ENCODE measurements at places on chromosomes 6 and 20. TPM values are rescaled to one million over a fixed set of nuclear protein-coding genes. Genes with fewer than 3 reads are reported as not detected.

DNA sequence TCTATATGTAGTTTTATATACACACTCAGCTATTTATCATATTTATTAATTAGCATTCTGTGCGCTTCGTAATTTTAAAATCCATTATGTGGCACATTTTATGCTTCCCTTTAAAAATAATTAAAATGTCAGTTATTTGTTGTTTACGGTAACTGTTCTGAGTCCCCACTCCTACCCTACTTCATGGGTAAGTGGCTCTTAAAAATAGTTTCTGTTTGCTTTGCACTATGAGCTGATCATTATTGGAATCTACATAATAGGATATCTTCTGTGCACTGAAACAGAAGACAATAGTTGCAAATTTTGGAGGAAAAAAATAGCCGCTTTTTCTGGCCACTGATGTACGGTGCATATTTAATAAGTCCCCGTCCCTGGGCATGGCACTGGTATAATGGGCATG is 25.2 kb downstream of the LCA5 start:
- H3K36me3 ChIP-seq, result no peaks in the 10 kb centered on the region
- H3K4me3 ChIP-seq, result no peak overlapping the region
- DNase-seq, result no peak
- no peaks in the 10 kb centered on the region for H3K27me3 ChIP-seq

DNA sequence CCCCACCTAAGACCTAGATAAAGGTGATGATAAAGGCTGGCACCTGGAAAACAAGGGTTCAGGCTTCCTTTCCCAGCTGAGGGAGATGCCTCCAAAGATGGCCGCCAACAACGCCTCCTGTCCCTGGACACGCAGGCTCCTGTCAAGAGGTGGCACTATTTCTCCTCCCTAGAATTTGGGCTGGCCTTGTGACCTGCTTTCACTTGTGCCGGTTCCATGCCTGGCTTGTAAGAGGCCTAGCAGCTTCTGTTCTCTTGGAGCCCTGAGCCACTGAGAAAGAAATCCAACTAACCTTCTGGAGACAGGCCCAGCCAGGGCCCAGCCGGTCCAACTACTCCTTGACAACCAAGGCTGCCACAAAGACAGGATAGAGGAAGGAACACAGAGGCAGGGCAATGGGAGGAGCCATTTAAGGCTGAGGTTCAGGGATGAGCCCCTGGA is 60.2 kb upstream of the RALY start:
- H3K4me1 ChIP-seq, result no peaks in the 10 kb centered on the region
- H3K4me3 ChIP-seq, result no peak overlapping the region
- H3K36me3 ChIP-seq, result no peaks in the 10 kb centered on the region
- DNase-seq, result peak; percentile 66
- no peak overlapping the region for H3K27ac ChIP-seq

DNA sequence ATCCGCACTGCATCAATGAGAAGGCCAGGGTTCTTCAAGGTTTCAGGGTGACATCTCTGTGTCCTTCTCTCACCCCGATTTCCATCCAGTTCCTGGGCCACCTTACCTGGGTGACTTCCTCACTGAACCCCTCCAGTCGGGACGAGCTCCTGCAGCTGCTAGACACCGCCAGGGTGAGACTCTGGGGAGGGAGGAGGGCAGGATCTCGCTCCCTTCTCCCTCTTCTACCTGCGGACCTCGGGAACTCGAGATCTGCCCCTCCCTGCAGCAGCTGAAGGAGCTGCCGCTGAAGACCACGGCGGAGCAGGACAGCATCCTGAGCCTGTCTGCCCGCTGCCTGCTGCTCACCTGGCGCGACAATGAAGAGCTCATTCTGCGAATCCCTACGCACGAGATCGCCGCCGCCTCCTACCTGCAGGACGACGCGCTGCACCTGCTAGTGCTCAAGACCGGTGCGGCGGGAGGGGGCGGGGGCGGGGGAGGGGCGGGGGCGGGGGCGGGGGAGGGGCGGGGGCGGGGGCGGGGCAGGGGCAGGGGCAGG is 7.5 kb downstream of the CCM2L start:
- no peaks in the 10 kb centered on the region for H3K4me1 ChIP-seq
- H3K27me3 ChIP-seq, result peaks cover 25% of the 10 kb centered on the region
- H3K36me3 ChIP-seq, result no peaks in the 10 kb centered on the region

DNA sequence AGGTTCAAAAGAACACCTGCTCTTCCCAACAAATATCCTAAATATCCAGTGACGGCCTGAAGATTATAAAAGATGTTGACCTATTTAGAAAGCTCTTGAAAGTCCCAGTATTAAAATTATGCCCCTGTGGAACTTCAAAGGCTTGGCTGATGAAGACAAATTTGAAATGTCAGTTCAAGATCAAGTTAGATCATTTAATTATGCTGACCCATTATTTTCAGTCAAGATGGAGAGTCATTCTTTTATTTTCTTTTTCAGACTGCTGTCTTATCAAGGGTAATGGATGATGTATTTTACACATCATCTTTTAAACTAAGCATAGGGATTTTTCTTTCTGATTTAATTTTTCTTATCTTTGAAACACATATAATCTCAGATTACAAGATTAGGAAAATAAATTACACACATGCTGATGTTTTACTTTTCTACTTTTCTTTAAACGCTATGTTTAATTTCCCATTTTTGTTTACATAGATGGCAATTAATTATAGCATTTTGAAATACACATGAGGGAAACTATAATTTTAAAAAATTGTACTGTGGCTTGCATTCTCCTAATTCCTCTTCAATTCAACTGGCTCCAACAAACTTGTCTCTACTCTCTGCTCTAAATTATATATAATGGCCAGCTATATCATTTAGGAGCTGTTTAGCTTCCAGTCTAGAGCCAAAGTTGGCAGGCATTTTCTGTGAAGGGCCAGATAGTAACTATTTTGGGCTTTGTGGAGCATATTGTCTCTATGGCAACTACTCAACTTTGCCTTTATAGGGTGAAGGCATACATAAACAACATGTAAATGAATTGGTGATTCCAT is 123.7 kb downstream of the RCAN2 start:
- DNase-seq, result no peak
- no peaks in the 10 kb centered on the region for H3K36me3 ChIP-seq
- no peaks in the 10 kb centered on the region for H3K27me3 ChIP-seq
- no peaks in the 10 kb centered on the region for H3K4me1 ChIP-seq

GRCh38 chr6:147381712-147382111 is 126.8 kb upstream of the SAMD5 start:
- H3K4me3 ChIP-seq, result no peak overlapping the region
- no peaks in the 10 kb centered on the region for H3K27me3 ChIP-seq
- no peaks in the 10 kb centered on the region for H3K4me1 ChIP-seq
- no peaks in the 10 kb centered on the region for H3K36me3 ChIP-seq
- no peak for DNase-seq

DNA sequence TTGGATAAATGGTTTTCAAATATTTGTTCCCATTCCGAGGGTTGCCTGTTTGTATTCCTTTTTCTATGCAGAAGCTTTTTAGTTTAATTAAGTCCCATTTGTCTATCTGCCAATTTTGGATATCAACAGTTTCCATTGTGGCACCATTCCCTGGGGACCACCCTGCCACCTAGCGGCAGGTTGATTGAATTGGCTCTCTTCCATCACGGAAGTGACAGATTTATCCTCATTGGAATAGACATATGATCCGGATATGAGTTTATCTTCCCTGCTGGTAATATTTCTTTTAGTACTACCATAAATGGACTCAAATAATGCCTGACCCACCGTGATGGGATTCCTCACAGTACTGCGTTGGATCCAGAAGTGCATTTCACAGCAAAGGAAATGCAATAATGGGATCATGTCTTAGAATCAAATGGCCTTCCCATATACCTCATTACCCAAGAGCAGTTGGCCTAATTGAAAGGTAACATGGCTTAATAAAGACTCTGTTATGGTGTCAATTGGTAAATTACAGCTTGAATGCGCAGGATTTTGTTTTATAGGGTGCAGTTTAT is 327.0 kb downstream of the BMP2 start:
- H3K36me3 ChIP-seq, result no peaks in the 10 kb centered on the region
- no peak overlapping the region for H3K27ac ChIP-seq
- no peak overlapping the region for H3K4me3 ChIP-seq
- H3K27me3 ChIP-seq, result no peaks in the 10 kb centered on the region

DNA sequence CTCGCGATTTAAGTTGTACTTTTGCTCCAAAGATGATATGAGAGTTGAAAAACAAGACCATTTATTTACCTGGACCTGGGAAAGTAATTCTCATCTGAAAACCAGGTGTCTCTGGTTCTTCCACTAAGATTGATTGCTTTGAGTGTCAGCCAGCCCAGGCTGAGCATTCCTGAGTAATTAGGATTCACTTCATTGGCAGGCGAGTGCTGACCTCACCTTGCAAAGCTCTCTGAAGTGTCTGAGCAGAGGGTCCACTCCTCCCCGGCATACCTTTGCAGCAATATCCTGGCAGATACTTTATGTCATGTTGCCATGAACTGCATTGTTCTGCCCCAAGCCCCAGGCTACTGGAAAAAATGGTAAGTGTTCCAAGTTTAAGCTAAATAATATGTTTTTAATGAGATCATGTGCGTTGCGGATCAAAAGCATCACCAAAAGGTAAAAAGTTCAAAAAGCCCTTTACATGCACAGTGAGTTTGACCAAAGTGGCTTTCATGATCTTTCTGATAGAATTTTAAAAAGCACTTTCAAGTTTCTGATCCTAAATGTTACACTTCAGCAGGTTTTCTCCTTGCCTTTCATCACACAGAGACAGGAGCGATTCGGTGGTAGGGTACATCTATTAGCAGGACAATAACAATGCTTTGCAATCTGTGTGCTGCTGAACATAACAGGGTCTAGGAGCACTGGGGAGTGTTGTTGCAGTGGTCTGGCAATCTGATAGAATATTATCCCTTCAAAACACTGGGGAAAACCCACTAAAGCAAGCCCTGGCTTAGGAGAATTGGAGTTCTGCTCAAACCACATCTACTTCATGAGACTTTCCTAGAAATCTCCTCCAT is 127.8 kb upstream of the EEF1E1 start:
- no peak overlapping the region for H3K4me3 ChIP-seq
- H3K4me1 ChIP-seq, result no peaks in the 10 kb centered on the region
- no peaks in the 10 kb centered on the region for H3K27me3 ChIP-seq
- no peak for DNase-seq
- no peak overlapping the region for H3K27ac ChIP-seq
- H3K36me3 ChIP-seq, result no peaks in the 10 kb centered on the region

GRCh38 chr20:539848-540247 is 3.7 kb downstream of the CSNK2A1 start:
- peaks cover 17% of the 10 kb centered on the region for H3K4me1 ChIP-seq
- H3K36me3 ChIP-seq, result no peaks in the 10 kb centered on the region
- no peaks in the 10 kb centered on the region for H3K27me3 ChIP-seq
- no peak overlapping the region for H3K27ac ChIP-seq

DNA sequence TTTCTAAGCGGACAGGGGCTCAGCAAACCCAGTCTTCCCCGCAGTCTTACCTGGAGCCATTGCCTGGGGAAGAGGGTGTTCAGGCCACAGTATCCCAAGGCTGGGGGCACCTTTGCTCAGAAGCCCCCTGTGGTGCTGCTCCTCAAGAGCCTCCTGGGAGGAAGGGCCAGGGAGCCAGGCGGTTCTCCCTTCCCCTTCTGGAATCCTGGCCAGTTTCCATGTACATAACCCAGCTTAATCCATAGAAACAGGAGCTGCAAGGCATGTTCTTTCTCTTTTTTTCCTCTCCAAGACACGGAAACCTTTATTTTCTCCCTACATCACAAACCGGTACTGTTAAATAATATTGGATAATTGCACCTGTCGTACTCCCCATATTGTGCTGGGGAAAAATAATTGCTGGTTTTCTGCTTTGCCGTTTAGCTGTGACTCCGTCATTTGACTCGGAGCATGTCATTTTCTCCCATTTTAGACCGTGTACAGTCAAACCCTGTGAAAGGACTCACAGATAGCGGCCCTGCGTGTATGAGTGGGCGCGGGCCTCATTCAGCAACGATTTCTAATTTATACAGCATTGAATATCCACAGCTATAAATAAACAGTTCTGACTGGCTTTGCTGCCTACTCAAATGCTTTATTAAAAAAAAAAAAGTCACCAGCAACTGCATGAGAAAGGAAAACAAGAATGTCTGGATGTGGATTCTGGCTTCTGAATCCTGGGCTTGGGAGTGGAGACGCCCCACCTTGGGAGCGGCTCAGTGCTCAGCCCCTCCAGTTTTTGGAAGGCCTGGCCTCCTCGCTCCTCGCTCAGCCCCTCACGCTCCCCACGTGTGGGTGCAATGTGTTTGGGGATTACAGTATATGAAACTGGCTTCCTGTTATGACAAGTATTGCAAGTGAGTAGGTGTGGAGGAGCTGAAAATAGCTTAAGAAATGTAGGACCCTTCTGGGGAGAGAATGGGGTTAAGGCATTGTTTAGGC is 67.3 kb downstream of the ADTRP start:
- no peaks in the 10 kb centered on the region for H3K4me1 ChIP-seq
- H3K27me3 ChIP-seq, result no peaks in the 10 kb centered on the region
- no peaks in the 10 kb centered on the region for H3K36me3 ChIP-seq
- no peak overlapping the region for H3K4me3 ChIP-seq

DNA sequence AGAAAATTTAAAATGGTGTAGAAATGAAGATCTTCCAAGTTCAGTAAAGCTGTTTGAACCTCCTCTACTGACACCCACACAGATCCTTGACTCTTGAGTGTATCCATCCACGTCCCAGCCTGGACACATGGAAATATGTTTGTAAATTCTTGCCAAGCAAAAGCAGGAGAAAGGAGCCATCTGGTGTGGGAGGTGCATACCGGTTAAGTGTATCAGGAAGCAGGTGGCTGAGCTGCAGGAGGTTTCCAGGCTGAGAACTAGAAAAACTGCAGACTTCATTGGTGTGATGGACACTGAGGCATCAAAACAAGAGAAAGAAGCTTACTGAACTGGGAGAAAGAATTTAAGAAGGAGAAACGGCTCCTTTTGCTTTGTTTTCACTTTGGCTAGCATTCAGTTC is 229.9 kb upstream of the GRIK2 start:
- H3K36me3 ChIP-seq, result no peaks in the 10 kb centered on the region
- H3K4me1 ChIP-seq, result no peaks in the 10 kb centered on the region
- no peaks in the 10 kb centered on the region for H3K27me3 ChIP-seq
- no peak overlapping the region for H3K27ac ChIP-seq
- DNase-seq, result no peak

DNA sequence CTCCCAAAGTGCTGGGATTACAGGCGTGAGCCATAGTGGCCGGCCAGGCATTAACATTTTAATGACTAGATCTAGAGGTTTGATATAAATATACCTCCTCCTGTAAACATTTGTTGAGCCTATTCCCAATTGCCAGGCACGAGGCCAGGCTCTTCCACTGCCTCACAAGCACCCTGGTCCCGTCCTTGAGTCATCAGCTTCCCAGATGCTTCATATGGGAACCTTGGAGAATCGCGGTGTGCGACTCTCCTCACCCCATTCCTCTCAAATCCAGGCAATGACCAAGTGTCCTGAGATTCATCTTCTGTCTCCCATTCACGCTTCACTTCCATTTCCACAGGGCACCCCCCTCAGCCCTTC is 35.9 kb upstream of the PIM1 start:
- H3K4me1 ChIP-seq, result peaks cover 24% of the 10 kb centered on the region
- no peaks in the 10 kb centered on the region for H3K27me3 ChIP-seq
- peak overlapping the region; percentile 90 for H3K27ac ChIP-seq
- no peak overlapping the region for H3K4me3 ChIP-seq
- no peaks in the 10 kb centered on the region for H3K36me3 ChIP-seq

C6orf58 gene
- total RNA-seq, result not detected

VWA7 gene
- total RNA-seq, result 10.1 TPM

CRYBG1 gene
- total RNA-seq, result 102 TPM

SYCP2 gene
- 0.74 TPM for total RNA-seq

SLC52A3 gene
- total RNA-seq, result 15.6 TPM

DST gene
- 197 TPM for total RNA-seq

SLC22A3 gene
- total RNA-seq, result 2.5 TPM
